ENCODE measurements at places on chromosomes 3 and 15.

GRCh38 chr15:82307714-82308081 lies 41.6 kb downstream of the GOLGA6L10 start:
- DNase-seq = no peak

GRCh38 chr3:131550562-131551465 lies 48.0 kb upstream of the MRPL3 start:
- no peak for DNase-seq

- DNase-seq = peak; percentile 38
These were observed 31.1 kb upstream of the NUDT16 start for GRCh38 chr3:131350506-131350905.

GRCh38 chr15:40031300-40031699 lies 7.7 kb downstream of the SRP14 start:
- DNase-seq = no peak

- DNase-seq = no peak
These were observed 533.5 kb downstream of the IGSF11 start for GRCh38 chr3:118501152-118501551.

Measured in HFFc6 (cell line).